NCI-H187 treated with DMSO at 0.1 percent for 48 hours (cell line): ENCODE measurements at places on chromosomes 6 and 20.

GRCh38 chr20:40892642-40893041 is 136.0 kb upstream of the TOP1 start:
- DNase-seq: no peak

DNA sequence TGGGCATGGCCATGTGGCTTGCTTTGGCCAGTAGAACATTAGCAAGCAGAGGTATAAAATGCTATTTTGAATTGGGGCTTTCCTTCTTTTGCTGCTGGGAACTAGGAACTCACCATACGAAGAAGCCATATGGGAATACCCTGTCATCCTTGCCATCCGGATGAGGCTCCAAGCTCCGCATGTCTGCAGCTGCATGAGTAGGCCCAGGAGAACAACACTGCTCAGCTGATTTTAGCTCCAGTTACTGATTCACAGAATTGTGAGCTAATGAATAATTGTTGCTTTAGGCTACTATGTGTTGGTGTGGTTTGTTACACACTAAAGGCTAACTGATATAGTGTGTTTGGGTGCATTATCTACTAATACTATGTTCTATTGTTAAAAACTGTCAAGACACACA is 2.7 kb upstream of the PLCB4 start:
- no peak for DNase-seq

GRCh38 chr6:42434237-42434636 is 17.5 kb downstream of the TRERF1 start:
- no peak for DNase-seq

- DNase-seq: no peak
Observed at GRCh38 chr20:16714751-16715150, 15.1 kb upstream of the SNRPB2 start.

- DNase-seq: no peak
Observed at GRCh38 chr6:52596371-52597028, 19.6 kb upstream of the TRAM2 start.

- DNase-seq: no peak
Observed at GRCh38 chr6:84842525-84843166, 78.2 kb upstream of the TBX18 start.

- DNase-seq: no peak
Observed at GRCh38 chr20:47188540-47188939, 168.0 kb downstream of the ZMYND8 start.

DNA sequence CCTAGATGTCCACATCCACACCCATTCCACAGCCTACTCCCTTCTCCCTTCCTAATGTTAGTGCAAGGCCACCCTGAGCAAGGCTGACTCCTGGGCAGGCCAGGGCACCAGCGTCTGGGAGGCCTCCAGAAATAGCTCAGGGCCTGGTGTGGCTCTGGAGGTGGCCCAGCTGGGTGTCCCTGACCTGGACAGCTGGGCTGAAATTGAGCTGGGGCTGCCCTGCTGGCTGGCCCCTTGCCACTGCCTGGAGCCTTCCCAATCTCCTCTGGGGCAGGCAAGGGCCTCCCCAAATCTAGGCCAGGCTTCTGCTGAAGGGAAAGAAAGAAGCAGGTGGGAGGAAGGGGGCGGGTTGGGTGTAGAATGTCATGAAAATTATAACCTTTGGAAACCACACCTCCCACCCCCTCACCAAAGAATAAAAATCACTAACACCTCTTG is 2.1 kb downstream of the FAM110A start:
- no peak for DNase-seq
